ENCODE measurements at places on chromosomes 16 and 17.
A peak's percentile ranks its signal among the peaks of the same experiment; 100 is the strongest.

- no peak for DNase-seq
These were observed 38.7 kb downstream of the PRSS54 start for GRCh38 chr16:58256108-58256507.

DNA sequence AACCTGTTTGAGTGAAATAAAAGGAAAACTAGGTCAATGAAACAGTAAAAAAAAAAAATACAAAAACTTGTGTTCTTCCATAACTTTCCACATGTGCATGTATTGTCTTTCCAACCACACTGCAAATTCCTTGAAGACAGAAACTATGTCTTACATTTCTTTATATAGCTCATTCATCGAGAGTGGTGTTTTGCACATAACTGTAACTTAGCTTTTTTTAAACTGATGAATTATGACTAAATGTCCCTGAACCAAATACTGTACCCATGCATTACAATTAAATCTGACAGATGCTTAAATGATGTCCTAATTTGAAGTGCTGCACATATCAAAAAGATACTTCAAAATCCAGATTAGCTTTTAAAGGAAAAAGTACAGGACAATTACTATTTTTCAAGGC is 50.1 kb downstream of the BRIP1 start:
- DNase-seq = no peak

- DNase-seq = no peak
These were observed 5.6 kb downstream of the AKAP1 start for GRCh38 chr17:57090560-57091185.

DNA sequence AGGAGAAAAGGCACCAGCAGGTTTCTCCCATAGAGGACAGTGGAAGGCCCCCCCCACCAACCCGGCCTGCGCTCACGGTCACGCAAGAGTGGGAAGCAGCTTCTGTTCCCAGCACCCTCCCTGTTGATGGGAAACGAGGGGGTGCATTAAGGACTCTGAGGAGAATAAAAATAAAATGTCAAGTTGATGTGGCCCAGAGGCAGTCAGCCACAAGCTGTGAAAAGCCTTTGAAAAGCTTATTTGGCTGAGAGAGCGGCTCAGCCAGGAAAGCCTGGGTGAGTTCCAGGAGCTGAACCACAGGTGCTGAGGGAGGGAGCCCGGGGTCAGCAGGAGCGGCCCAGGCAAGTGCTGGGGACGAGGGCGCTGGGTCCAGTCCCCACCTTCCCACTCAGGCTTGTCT is 26.9 kb upstream of the SPATA32 start:
- peak; percentile 26 for DNase-seq

DNA sequence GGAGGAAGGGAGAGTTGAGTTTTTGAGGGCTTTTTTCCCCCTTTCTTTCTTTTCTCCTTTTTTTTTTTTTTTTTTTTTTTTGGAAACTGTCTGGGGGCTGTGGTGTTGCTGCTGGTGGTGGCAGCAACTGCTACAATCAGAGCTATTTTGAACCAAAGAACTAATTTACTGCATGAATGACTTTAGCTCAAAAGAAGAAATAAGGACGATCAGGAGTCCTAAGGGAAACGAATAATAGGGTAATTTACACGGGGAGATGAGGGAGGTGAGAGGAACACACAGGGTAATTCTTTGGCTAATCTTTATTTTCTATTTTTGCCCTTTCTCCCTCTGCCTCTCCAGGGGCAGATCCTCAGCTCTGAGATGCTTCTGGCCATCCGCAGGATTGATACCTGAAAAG is 119.8 kb downstream of the TMEM132E start:
- no peak for DNase-seq

- no peak for DNase-seq
These were observed 181.3 kb downstream of the CBLN1 start for GRCh38 chr16:49100366-49100765.

DNA sequence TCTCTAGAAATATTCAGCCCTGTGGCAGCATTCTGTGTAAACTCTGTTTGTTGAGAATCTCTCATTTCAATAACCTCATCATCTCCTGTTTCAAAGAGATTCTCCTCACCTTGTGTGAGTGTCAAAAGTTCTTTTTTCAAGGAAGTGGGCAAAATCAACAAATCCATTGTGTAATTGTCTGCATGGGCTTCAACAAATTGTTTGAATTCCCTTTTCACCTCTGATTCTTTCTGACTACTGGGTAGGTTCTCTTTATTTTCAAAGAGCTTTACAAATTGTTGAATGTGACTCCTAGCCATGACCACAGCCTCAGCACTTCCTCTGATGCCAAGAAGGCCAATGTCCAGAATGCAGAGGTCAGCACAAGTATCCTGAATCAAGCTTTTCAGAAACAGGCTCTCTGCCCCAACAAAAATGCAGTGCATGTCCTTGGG is 48.0 kb downstream of the N4BP1 start:
- no peak for DNase-seq

- peak; percentile 91 for DNase-seq
These were observed at the start of gene IL21R for GRCh38 chr16:27401768-27402568. TSS of gene IL21R (plus strand) at chr16:27402174. CDS start at chr16:27430072, 27,898 bp downstream.

GRCh38 chr16:15742716-15743115 is 92.7 kb downstream of the NDE1 start:
- DNase-seq = no peak

- peak; percentile 79 for DNase-seq
These were observed 16.3 kb upstream of the MAP3K14 start for GRCh38 chr17:45332989-45333701.

GRCh38 chr17:40107522-40108174 is 7.3 kb upstream of the NR1D1 start:
- DNase-seq = peak; percentile 14

GRCh38 chr16:11605891-11606290 is 19.2 kb upstream of the LITAF start:
- no peak for DNase-seq

DNA sequence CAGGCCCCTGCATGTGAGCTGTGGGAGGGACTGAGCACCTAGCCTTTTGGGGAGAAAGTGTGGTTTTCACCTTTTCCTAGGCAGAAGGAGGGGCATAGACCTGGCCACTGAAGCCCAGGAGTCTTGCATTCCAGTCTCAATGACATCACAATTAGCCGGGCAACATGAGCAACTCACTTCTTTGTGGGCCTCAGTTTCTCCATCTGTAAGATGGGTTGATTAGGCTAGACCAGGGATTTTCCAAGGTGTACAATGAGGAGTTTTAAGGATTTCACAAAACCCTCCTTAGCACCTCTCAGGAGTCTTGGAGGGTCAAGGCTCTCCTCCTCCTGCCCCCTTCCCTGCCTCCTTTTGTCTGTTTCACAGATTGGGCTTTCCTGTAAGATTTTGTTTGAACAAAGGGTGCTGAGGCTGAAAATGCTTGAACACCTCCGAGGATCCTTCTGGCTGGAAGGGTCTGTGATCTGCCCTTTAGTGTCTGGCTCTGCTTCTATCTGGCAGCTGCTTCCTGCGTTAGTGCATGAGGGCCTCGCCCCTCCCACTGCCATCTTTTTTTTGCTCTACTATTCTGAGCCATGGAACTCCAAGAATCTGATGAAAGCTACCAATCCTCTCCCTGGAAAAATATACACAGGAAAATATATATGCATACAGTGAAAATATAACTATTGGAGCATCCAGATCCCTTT is 52.4 kb upstream of the ETV4 start:
- DNase-seq = no peak

- no peak for DNase-seq
These were observed 3.8 kb upstream of the HOXB2 start for GRCh38 chr17:48548523-48549280.

GRCh38 chr17:1275962-1276736 is 3.3 kb upstream of the TRARG1 start:
- DNase-seq = peak; percentile 94

DNA sequence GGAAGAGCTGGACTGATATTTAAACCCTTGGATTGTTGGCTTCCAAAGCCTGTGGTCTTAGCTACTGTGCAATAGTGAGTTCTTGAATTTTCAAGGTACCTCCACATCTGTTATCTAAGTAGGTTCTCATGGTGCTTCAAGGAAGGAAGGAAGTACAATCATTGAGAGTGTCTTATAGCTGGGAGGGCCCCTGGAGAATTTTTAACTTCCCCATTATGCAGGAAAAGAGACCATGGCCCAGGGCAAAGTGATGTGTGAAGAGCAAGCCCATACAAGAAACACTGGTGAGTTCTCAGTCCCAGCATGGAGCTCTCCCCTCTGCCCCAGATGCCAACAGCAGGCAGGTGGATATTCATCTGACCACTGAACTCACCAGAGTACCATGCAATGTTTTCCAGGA is 169.0 kb upstream of the IRX6 start:
- no peak for DNase-seq

GRCh38 chr16:88742896-88743605 is 36.7 kb downstream of the CTU2 start:
- no peak for DNase-seq

DNA sequence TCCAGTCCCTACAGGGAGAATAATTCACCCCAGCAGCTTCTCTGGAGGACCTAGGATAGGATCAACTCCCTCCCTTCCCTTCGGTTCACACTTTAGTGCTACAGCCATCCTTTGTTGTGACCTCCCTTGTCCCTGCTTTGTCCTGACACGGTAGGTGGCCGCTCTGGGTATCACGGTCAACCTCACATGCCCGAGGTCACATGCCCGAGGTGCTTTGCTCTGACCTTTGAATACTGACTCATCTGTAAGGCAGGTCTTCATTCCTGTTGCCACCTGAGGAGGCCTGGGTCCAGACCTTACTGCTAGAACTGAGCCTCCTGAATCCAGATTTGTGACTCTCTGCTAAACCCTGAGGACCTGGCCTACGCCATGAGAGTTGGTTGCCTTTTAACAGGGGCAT is 19.7 kb downstream of the ALKBH5 start:
- DNase-seq = no peak

- no peak for DNase-seq
These were observed 381.8 kb downstream of the SOX9 start for GRCh38 chr17:72502371-72503341.

GRCh38 chr17:61464130-61464842 is 12.1 kb downstream of the TBX4 start:
- peak; percentile 63 for DNase-seq

GRCh38 chr16:12417030-12417814 is 386.5 kb downstream of the CPPED1 start:
- no peak for DNase-seq

- peak; percentile 47 for DNase-seq
These were observed 7.6 kb downstream of the CCR7 start for GRCh38 chr17:40557531-40558299.

- no peak for DNase-seq
These were observed 38.3 kb downstream of the RPA1 start for GRCh38 chr17:1868090-1868489.

DNA sequence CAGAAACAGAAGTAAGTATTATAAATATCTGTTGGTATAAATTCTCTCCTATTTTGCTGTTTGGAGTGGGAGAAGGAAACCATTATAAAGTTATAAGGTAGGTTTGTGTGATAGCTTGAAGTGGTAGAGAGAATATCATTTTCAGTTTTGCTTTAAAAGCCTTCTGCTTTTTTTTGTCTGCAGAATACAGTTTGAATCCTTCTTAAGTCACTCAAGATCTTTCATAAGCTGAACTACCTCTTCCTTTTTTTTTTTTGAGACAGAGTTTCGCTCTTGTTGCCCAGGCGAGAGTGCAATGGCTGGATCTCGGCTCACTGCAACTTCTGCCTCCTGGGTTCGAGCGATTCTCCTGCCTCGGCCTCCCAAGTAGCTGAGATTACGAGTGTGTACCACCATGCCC is 9.0 kb downstream of the ATAD5 start:
- no peak for DNase-seq

- DNase-seq = no peak
These were observed 18.5 kb upstream of the PIPOX start for GRCh38 chr17:29024316-29024952.

GRCh38 chr17:73304971-73305812 is 6.6 kb downstream of the CDC42EP4 start:
- peak; percentile 93 for DNase-seq

DNA sequence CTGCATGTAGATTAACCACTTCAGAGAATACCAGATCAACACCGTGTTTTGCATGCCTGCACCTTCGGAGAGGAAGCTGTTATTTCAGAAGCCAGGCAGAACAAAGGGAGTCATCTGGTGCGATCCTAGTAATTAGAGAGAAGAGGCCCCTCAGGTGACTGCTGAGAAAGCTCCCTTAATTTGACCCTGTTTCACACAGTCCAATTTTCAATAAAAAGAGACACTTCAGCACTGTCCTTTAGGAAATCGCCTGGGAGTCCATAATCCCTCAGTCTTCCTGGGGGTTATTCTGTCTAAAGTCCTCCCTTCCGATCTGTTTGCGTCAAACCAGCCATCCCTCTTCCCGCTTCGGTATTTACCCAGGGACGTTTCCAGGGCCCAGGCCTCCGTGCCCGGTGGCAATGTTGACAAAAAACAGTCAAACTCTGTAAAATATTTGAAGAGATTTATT is 23.4 kb upstream of the TNRC6C start:
- no peak for DNase-seq

DNA sequence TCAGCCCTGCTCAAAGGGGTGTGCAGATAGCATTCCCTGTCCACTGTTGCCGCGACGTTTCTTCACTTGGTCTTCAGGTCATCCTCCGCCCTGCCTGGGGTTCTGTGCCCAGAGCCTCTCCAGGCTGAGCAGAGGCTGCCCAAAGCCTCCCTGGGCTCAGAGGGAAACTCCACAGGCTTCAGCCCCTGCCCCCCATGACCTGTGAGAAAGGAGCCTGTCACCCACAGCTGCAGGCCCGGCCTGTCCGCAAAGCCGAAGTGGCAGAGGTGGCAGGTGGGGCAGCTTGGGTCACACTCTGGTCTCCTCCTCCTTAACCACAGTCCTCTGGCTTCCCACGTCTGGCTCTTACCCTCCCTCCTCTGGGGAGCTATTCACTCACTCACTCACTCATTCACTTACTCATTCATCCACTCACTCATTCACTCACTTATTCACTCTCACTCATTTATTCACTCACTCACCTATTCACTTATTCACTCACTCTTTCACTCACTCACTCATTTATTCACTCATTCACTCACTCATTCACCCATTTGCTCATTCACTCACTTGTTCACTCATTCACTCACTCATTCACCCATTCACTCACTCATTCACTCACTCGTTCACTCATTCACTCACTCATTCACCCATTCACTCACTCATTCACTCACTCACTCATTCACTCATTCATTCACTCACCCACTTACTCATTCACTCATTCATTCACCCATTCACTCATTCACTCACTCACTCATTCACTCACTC is 7.1 kb upstream of the CPSF4L start:
- DNase-seq = peak; percentile 73

DNA sequence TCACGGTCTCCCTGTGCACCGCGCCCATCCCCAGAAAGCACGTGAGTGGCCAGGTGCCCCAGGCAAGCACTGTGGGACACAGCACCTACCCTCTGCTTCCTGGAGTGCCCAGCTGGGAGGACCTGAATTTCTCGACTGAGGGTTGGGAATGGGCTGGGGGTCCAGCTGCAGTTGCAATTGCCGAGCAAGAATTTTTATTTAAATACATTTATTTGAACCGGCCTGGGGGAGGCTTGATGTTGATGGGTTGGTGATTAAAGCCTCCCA is 6.3 kb downstream of the SLC5A2 start:
- no peak for DNase-seq

- DNase-seq = no peak
These were observed 72.7 kb downstream of the SDR42E1 start for GRCh38 chr16:81938326-81939163.

DNA sequence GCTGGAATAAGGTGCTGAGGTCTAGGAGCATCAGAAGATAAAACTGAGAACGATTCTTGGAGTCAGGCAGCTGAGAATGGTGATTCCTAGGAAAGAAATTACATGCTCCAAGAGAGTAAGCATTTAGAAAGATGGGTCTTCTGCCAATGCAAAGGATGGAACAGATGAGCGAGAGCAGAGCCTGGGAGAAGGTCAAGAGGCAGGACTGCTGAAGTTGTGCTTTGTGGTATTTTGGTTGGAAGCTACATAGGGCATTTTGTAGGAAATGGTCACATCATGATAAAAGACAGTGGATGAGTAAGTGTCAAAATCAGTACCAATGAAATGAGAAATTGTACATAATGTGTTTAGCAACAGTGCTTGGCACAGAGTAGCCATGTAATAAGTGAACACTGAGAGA is 1.4 kb upstream of the CRYM start:
- DNase-seq = no peak
